ENCODE measurements at places on chromosomes 3 and 15.

DNA sequence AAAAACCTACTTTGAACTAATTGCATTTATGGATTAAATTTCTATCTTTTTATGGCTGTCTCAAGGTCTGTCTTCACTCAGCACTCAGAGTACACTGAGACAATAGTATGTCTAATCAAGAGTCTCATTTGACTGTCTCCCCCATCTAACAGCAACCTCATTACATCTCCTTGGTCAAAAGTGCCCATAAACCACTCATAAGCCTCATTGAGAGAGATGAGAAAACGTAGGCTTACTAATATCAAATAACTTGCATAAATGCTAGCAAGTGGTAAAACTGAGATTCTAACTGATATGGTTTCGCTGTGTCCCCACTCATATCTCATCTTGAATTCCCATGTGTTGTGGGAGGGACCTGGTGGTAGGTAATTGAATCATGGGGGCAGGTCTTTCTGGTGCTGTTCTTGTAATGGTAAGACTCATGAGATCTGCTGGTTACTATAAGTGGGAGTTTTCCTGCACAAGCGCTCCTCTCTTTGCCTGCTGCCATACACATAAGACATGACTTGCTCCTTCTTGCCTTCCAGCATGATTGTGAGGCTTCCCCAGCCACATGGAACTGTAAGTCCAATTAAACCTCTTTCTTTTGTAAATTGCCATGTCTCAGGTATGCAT, 113.9 kb downstream of the TFDP2 start:
- no peak for DNase-seq

DNA sequence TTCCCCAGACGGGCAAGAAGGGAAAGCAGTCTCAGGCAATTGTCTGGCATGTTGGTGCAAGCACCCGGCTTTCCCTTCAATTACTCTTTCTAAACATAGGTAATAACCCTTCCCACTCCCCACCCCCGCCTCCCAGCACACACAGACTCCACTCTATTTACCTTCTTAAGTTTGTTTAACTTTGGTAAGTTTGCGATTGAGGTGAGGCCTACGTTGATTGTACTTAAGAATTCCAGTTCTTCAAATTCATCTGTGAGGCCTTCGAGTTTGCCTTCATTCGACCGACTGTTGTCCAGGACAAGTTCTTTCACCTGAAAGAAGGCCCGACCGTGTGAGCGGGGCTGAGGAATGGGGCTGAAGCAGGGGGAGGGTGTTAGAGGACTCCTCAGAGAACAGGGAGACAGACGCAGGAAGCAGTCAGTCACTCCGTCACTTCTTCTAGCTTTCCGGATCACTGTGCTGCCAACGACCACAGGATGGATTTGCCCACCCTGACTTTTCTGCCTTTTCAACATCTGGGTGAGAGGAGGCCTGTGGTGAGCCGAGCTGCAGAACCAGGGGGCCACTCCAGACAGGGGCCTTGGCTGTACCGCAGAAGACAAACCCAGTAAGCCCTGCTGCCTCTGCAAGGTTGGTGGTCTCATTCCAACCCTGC, 33.0 kb downstream of the ANP32A start:
- DNase-seq, result no peak

DNA sequence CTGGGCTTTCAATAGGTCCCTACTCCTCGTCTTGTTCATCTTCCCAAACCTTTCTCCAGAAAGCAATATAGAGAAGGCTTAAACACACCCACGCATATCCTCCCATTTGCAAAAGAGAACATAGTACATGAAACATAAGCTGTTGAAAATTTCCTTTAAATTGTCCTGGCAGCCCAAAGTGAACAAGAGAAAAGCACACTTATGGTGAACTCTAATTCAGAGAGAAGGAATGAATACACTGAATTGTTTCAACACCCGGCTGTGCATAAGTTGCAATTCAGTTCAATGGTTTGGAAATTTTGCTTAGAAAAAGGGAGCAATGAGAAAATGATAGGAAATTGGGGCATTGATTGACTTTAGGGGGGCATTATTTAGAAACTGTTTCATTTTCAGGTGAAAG, 202.6 kb downstream of the TIGIT start:
- no peak for DNase-seq

GRCh38 chr3:172341482-172342059, 106.7 kb downstream of the GHSR start:
- DNase-seq, result peak; percentile 34

- DNase-seq, result no peak
Observed at GRCh38 chr3:49183873-49184272, 12.5 kb downstream of the KLHDC8B start.

- DNase-seq, result no peak
Observed at GRCh38 chr15:65384505-65384894, 6.7 kb upstream of the IGDCC3 start.

DNA sequence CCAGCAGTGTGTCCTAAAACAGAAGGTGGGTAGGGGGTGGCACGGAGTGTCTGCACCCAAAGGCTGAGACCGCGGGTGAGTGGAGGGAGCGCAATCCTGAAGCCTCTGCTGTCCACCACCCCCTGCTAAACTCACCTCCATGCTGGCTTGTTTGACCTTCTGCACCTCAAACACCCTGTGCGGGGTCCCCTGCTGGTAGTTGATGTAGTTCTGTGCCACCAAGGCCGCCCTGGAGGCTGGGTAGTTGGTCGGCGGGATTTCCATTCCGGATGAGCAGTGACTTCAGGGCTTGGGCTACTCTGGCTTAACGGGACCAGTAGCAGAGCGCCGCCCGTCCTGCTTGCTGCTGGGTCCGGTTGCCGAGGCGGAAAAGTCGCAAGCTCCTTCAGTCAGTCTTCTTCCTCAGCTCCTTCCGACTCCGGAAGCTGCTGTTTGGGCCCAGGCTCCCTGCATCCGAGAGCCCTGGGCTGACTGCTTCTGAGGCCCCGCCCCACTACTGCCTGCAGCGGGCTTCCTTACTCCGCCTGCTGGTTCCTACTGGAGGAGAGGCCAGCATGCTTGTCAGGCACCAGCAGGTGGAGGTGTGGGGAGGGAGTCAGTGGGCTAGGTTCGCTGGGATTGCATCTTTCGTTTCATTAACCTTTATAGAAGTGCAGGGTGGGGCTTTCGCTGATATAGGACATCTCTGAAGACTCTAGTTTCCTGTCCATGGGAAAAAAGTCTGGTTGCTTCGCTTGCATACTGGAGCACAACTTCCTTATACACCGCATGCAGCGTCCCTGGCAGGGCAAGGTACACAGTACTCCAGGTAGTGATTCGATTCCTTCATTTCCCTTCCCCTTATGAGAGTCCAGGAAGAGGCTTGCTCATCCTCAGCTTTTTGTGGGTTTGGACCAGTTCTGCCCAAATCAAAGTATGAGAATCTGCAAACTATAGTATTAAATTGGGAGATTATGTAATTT, at the start of gene LXN:
Gene LXN (minus strand): TSS at position 434 of the 962 bp plus-strand sequence. CDS start 170 bp downstream, at position 264.
- DNase-seq, result peak; percentile 84

DNA sequence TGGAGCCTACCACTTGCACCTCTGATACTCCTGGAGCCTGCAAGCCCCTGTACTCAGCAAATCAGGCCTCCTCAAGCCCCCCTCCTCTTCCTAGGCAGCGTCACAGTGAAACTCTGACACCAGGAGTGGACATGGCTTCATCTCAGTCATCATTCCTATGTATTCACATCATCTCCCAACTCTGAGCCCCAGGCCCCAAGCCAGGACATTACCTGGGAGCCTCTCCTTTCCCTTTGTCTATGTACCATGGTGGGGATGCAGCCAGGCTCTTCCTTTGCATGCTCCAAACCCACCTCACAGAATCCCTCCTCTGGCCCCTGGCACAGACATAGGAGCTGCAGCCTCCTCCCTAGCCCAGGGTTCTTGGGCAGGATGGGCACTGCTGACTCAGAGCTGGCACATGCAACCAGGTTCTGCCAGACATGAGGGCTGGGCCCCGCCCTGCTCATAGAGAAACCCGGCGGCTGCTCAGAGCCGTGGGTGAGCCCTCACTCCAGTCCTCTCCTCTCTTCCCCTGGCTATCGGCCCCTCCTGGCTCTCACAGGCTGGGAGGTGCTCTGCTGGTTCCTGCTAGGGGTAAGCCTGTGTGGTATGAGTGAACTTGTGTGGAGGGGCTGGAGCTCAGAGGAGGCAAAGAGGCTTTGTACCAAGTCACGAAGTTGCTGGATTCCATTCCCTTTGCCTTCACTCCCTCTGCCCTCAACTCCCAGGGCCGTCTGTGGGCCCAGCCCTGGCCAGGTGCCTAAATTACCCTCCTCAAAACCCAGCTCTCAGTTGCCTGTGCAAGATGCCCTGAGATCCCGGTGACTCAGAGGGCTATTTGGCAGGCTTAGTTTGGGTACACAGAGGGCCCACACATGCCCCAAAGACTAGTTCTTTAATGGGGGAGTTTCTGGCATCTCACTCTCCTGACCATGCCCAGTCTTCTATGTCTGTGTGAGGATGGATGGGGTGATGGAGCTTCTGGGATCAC, 1.9 kb upstream of the PLCD1 start:
- no peak for DNase-seq

- DNase-seq, result no peak
Observed at GRCh38 chr3:195805181-195805580, 6.5 kb downstream of the MUC4 start.

- DNase-seq, result peak; percentile 82
Observed at GRCh38 chr3:66195347-66195783, 25.4 kb upstream of the SLC25A26 start.

GRCh38 chr3:168138421-168138820, 42.7 kb upstream of the GOLIM4 start:
- no peak for DNase-seq

DNA sequence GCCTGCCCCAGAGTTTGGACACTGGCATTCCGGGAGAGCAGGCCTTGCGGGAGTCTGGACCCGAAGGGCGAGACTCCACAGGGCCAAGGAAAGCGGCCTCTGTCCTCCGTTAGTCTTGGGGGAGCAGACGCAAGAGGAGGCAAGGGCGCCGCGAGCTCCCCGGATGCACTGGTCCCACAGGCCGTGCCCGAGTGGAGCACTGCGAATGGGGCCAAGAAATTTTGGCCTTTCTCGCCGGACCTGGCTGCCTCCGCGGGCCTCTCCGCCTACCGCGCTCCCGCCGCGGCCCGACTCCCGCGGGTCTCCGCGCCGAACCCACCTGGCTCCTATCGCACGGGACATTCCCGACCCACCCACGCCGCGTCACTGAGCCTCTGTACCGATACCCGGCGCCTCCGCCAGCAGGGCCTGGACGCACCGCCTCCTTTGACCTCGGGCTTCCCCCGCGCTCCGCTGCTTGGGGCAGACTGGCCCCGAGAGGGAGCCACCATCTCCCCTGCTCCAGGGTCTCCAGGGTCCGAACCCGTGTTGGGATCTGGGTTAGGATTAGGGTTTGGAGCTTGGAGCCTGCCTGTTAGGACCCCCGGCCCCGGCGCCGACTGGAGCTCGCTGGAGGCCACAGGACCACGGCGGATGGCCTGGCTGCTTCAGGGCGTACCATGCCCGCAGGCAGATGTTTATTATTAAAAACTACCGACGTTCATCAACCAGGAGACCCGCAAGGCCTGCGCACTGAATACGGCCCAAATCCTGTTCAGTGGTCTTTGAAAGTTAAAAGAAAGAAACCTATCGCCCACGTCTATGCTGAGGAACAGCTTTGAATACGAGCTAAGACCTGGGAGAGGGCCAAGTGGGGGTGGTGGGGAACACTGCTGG, 11.7 kb downstream of the SHOX2 start:
- peak; percentile 77 for DNase-seq

- no peak for DNase-seq
Observed at GRCh38 chr15:61079529-61079928, 149.6 kb downstream of the RORA start.

GRCh38 chr3:18767756-18768303, 342.7 kb upstream of the SATB1 start:
- DNase-seq, result no peak

DNA sequence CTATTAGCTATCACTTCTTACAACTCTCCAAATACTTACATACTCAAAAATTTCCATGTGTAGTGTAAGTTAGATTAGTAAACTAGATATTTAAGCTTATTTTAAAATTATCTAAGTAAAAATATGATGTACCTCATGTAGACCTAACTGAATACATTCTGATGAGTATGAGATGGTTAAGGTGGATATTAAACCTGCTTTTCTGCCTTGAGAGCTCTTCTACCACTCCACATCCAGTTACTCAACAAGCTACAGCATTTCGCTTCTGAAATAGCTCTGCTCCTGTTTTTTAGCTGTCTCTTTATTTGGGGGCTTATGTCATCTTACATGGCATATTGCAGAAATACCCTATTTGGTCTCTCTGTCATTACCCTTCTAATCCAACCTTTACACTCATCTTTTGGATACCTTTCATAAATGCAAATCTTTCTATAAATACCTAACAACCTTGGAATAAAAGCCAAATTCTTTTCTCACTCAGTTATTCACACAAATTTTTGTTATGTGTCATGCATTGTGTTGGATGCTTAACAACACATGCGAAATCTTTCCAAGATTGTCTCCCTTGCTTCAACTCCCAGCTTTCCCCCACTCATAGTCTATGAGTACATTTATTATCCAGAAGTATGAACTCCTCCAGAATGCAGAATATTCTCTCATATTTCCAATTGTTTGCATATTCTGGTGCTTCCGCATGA, 92.0 kb downstream of the ALCAM start:
- no peak for DNase-seq

DNA sequence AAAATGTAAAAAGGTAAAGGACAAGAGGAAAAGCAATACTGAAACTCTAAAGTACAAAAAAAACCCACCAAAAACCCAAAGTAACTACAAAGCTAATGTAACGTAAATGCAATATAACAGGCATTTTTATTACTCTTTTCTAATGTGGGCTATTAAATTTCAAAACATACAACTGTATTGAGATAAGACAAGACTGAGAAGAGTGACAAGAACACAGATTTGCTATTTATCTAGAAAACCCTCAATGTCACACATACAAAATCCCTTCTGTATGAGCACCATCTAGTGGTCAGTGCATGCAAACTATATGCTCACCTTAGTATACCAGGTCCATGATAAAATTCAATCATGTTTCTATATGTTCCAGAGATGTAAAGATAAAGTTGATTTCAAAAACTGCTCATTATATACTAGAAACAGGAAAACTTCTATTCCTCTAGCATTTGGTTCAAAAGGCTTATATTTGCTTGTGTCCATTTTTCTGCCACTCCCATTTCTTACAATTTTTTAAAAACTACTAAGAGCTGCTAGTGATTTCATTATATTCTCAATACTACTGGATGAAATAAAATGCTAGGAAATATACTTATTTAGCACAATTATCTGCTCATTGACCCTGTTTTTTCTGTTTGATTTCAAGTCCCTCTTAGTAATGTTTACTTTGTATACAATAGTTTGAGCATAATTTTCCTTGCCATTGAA, 111.4 kb downstream of the DLG1 start:
- DNase-seq, result peak; percentile 18

DNA sequence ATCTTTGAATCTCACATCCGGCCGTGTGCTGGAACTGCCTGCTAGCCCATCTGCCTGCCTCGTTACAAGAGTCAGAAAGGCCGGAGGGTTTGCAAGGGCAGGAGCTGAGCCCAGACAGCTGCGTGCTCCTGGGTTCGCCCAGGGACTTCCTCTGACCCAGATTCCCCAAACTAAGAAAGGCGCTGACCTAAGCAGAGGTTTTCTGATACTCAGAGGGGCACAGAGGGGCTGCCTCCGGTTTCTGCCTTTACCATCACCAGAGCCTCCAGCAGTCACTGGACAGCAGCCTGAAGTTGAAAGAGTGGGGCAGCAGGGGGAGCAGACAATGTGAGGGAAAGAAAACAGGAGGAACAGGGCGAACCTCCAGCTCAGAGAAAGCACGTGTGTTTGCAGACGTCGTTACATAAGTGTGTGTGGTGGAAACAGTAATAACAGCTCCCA, 33.4 kb upstream of the RAD18 start:
- DNase-seq, result peak; percentile 59

- DNase-seq, result no peak
Observed at GRCh38 chr15:48425051-48425450, 93.8 kb downstream of the DUT start.

GRCh38 chr3:31634476-31634875, 101.8 kb downstream of the STT3B start:
- DNase-seq, result no peak

GRCh38 chr15:58966698-58967097, 20.8 kb upstream of the RNF111 start:
- DNase-seq, result no peak
